ENCODE measurements at places on chromosomes 11 and 22.
A peak's percentile ranks its signal among the peaks of the same experiment; 100 is the strongest.

DNA sequence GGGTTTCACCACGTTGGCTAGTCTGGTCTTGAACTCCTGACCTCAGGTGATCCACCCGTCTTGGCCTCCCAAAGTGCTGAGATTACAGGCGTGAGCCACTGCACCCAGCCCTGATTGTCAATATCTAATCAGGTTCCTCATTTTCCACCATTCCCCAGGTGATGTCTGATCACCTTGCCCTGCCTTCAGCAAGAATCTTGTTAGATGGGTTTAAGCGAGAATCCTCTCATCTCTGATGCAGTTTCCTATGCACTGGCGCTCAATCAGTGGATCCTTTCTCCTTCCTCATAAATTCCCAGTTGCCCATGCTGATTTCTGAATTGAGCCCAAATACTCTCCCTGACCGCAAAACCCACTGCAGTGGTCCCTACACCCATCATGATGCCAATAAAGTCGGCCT is 664 bp upstream of the ZC3H7B start:
- peak; percentile 38 for DNase-seq

DNA sequence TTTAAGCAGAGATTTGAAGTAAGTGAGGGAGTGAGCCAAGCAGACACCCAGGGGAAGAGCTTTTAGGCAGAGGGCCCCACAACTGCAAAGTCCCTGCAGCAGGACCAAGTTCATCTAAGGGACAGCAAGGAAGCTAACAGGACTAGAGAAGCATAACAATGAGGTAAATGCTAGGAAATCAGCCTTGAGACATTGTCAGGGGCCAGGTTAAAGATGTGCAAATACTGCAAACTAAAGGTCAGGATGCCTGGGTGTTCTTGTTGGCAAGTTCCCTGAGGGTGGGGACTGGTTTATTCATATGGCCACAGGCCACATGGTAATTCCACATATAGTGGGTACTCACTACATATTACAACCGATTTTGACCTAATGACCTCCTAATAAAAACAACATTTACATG is 399.2 kb upstream of the NARS2 start:
- DNase-seq, result no peak

DNA sequence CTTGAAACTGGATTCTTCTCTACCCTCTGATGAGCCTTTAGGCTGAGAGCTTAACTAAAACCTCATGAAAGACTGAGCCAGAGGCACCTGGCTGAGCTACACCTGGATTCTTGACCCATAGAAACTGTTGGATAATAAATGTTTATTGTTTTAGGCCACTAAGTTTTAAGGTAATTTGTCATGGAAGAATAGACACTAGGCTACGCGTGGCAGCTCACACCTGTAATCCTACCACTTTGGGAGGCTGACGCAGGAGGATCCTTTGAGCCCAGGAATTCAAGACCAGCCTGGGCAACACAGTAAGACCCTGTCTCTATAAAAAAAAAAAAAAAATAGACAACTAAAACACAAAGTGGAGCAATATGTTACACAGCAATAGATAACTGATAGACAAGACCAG is 29.2 kb upstream of the UPB1 start:
- DNase-seq, result no peak

- no peak for DNase-seq
These were observed 7.5 kb downstream of the SUSD2 start for GRCh38 chr22:24188705-24189248.

DNA sequence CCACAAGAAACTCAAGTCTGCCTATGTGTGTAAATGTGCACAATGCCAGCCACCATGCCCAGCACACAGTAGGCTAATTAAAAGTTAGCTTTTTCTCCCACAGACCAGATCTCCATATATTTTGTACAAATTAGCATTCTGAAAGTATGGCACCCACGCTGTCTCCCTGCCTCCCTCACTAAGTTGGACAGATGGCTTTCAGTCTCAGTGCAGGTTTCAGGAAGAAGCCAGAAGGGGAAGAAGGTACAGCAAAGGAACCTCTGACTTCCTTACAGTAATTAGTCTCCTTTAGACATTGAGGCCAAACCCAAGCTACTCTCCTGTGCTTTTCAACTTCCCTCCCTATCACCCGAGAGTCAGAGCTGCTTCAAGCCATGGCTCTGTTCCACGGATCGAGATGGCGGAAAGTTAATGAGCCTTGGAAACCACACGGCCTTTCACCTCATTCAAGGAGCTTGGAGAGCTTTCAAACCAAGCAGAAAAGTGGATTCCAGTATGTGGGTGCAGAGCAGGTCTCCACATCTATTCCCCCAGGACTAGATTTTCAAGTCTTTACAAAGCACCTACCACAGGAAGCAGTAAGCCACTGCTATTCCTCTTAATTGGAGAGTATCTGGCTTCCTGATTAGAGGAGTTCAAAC is 221.1 kb upstream of the NARS2 start:
- no peak for DNase-seq

- DNase-seq, result no peak
These were observed 8.0 kb downstream of the TIRAP start for GRCh38 chr11:126290887-126291286.

- no peak for DNase-seq
These were observed 5.7 kb downstream of the LTO1 start for GRCh38 chr11:69669486-69669885.

DNA sequence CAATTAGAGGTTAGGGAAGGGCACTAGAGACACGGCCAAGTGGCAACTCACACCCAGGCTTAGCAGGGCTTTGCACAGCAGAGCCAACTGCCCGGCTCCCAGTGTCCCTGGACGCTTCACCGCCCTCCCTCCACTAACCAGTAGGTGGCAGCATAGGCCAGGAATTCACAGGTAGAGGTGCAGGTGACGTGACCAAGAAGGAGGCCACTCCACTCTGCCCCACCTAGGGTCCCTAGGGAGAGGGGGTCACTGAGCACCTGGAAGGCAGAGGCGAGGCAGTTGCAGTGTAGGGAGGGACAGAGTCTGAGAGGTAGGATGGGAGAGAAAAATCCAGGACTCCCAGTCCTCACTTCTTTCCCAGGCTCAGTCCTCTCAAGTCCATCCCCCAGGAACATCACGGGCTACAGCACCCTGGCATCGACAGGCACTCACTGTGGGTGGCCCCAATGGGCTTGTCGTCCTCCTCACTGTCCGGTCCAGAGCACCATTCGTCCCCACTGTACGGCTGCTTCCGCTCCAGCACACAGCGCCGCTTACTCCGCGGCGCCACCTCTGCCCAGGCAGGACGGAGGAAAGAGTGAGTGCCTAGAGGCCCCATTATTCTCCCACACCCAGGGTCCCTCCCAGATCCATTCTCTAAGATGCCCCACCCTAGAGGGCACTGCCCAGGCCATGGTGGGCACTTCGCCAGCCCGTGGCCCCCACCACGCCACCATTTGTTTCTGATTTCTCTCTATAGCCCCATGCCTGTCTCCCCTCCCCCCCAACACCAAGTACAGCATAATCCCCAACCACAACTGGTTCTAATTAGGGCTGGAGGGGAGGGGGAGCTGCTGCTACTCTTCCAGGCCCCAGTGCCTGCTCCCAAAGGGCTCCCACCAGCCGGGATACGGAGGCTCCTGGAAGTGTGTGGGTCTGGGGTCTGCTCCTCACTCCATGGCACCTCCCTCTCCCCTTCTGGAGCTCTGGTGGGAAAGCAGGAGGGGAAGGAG is 18.4 kb downstream of the BCL9L start:
- DNase-seq, result peak; percentile 78

GRCh38 chr11:2376751-2377451 is at the start of gene CD81:
Gene CD81, plus strand, starts transcription at chr11:2377310. Its CDS starts 240 bp downstream, at chr11:2377550.
- no peak for DNase-seq

DNA sequence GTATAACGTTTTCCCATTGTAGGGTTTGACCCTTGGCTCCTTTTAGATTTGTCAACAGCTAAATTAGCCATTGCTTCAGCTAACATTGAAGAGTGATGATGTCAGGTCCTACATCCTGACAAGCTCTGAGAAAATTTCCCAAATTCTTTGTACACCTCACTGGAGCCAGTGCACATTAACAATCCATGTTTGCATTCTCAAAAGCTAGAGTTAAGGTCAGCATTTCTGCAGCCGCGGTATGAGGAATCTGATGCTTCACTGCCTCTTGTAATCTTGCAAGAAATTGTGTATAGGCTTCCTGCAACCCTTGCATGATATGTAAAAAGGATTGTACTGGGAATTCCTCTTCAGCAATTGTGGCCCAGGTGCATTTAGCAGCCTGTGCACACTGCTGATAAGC is 33.1 kb upstream of the NCAM1 start:
- no peak for DNase-seq

DNA sequence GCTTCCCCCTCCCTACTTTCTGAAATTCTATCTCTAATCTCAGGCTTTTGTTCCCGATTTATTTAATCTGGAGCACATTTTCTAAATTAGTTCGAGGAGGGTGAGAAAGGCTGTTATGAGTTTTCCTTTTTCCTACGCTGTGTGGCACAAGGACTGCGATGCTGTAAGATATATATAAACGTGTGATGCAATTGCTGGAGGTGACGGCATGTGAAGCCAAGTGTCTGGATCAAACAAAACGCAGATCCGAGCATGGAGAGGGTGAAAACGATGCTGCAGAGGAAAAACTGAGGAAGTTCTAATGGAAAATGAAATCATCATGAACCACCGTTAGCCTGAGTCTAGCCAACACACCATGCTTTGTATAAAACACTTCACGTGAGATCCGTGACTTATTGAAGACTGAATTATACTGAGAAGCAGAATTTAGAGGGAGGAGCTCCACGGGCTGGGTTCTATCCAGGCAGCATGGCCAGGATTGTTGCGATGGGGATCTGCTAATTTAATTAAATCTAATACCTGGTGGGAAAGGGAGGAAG is 4.4 kb downstream of the PKNOX2 start:
- no peak for DNase-seq

DNA sequence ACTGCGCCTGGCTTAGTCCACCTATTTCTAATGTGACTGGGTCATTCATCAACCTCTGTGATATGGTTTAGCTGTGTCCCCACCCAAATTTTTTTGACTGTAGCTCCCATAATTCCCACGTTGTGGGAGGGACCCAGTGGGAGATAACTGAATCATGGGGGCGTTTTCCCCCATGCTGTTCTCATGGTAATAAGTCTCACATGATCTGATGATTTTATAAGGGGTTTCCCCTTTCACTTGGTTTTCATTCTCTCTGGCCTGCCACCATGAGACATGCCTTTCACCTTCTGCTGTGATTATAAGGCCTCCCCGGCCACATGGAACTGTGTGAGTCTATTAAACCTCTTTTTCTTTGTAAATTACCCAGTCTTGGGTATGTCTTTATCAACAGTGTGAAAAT is 8.7 kb downstream of the CENATAC start:
- DNase-seq, result no peak

GRCh38 chr11:124481365-124482323 is 36.1 kb upstream of the OR8B8 start:
- no peak for DNase-seq

DNA sequence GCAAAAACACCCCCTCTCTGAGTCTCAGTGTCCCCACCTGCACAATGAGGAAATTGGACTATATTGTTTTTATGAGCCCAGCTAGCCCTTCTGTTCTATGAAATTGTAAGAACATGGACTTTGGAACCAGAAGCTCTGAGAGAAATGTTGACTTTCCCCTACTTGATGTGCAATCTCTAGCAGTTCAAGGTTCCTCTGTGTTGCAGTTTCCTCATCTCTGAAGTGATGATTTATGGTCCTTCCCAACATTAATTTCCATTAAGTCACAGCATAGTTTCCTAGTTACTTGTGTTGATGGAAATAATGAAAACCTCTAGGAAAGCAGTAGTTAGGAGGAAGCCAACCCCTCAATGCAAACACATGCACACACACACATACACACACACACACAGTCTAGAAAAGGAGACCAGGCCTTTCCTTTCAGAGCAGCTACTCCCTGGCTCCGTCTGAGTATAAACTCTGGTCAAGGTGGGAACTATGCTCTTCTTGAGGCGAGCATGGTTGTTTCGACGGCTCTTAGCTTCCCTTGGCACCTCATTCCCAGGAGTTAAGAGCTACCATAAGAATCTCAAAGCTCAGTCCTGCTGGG is 518.4 kb downstream of the SOX6 start:
- peak; percentile 90 for DNase-seq

DNA sequence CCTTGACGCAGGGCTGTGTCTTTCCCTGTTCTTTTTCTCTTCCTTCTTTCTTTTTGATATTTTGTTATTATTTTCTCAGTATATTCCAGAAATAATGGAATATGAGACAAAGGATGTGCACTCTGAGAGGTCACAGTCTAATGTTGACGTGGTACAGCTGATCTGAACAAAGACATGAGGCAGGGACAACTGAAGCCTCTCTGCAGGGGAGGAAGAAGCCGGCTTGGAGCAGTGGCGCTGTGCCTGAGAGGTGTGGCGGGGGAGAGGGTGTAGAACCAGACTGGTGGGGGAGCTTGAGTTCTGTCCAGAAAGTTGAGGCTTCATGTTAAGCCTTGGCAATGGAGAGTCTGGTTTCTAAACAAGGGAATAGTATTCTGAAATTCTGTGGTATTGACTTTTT is 34.7 kb downstream of the ADAMTS15 start:
- DNase-seq, result no peak

DNA sequence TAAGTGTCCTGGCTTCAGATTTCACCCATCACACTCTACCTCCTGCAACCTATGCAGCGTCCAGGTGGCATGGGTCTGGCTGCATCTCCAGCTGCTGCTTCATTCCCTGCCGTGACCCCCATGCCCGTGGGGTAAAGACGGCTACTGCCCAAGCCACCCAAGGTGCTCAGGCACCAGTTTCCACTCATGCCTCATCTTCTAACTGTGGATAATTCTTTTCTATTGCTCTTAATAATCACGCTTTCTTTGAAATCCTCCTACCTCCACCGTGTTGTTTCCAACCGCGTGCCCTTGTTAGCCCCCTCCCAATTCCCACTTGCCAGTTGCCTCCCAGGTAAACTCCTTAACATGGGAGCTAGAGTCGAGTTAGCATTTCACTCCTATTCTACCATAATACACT is 738.5 kb downstream of the OPCML start:
- no peak for DNase-seq

DNA sequence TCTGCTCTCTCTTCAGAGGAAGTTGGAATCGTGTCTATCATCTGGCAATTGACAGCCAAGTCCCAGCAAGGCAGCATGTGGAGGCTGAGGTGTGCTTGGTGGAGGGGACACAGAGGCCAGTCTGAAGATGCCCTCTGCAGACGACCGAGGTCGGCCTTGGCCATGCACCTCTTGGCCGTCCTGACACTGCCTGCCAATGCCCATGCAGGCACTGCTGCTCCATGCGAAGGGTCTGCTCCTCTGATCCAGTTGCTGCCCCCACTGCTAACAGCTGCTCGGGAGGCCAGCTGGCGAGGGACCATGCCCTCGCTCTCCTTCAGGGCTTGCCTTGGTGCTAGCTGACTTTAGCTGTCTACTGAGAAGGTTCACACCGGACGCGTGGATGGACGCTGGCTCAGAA is 527.9 kb downstream of the OPCML start:
- DNase-seq, result no peak
